ENCODE measurements at places on chromosomes 16 and 17. TPM values are rescaled to one million over a fixed set of nuclear protein-coding genes. Genes with fewer than 3 reads are reported as not detected.

DNA sequence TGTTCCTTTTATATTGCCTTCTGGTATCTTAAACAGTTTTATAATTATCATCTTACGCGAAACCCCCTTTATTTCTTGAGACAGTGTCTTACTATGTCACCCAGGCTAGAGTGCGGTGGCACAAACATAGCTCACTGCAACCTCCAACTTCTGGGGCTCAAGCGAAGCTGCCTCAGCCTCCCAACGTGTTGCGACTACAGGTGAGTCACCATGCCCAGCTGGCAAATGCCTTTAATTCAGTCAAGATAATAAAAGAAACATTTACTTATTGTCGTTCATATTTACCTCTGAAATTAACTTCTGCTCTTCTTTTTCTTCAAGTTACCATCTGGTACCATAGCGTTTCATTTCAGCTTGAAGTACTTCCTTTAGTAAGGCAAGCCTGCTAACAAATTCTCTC lies 43.9 kb downstream of the FBXL20 start:
- DNase-seq = no peak

- DNase-seq = peak; percentile 45
These were observed 118.1 kb downstream of the HIC1 start for GRCh38 chr17:2172999-2173398.

DNA sequence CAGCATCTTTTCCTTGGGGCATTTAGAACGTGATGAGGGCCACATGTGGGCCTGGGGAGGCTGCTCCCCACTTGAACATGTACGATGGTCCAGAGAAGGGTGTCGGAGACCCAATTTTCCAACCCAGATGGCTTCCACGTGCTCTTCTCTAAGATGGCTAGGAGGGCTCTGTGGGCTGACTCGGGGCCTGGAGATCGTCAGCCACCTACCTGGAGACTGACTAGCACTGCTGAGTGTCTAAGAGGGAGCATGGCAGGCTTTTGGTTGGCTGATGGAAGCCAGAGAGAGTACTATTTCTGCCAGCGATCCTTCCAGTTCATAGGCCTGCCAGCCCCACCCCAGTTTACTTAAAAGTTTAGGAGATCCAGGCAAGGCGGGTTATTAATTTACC lies 60.2 kb upstream of the CLEC18A start:
- no peak for DNase-seq

DNA sequence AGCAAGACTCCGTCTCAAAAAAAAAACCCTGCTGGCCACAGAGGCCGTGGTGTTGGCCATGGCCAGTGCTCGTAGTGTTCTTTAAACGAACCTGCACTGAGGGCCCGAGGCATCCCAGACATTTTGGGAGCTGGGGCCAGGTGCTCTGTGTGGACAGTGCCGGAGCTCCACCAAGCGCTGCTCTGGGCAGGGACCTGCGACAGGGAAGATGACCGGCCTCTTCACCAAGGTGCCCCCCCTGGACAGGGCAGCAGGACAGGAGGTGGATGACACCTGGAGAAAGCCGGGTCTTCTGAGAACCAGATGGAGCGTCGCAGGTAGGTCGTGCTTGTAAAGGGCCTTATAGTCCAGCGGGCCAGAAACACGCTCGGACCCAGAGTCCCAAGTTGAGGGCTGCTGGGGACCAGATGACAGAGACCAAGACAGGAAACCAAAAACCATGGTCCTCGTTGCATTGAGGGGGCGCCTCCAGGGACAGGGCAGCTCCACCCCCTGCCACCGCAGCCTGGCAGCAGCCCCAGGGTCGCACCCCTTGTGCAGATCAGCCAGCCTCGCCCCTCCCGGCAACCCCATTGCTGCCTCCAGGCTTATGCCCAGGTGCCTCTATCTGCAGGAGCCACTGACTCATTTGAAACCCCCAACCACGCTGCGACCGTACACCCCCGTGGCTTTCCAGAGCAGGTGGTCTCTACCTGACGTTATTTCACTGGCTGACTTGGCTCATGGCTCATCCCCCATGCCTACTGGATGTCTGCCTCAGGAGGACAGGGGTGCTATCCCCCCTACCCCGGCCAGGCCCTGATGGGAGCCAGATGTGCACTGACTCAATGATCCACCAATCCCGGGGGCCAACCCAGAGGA lies 4.2 kb upstream of the NTN3 start:
- no peak for DNase-seq

DNA sequence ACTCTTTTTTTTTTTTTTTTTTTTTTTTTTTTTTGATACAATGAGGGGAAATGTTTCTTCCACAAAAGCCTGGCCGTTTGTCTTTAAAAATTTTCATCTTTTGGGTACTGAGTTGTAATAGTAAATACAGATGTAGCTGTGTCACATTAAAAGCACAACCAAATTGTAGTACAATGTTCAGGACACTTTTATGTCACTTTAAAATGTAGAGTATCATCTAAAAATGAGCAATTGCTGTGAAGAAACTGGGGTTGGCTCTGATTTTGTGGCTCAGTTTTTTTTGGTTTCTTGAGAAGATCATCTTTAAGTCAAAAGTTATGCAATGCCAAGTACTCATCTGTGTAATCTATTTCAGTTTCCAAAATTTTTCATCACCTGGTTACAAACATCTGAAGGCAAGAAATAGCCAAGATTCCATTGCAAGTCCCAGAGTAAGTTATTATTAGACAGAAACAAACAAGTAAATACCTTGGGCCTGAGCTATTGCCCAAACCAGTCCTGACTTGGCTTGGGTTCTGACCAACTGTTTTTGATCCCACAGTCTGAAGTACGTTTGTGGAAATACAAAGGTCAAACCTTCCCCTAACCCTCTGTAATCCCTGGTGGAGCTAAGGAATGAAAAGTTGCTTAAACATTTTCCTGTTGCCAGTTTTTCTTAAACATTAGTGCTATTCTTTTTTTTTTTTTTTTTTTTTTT lies 717.2 kb downstream of the WWOX start:
- peak; percentile 96 for DNase-seq

DNA sequence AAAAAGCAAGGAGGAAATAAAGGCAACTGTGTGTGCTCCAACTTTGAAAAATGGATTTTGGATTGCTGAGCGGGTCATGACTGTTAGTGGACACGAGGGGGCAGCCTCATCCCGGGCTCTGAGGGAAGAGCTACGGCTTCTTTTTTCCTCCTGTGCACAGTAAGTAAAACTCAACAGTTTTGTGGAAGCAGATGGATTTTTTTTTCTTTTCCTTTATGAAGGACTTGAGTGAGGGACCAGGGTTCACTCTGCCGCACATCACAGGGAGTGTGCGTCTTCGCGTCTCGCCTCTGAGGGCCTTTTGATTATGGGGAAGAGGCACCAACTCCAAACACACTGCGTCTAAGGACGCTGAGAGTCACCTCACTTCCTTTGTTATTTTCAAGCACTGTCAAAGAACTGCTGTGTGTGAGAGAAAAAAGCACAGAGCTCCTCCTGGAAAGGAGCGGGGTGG lies 80.3 kb upstream of the GOT2 start:
- peak; percentile 72 for DNase-seq

The MPP2 gene
- total RNA-seq = 1.5 TPM

The IRX6 gene
- total RNA-seq = 0.09 TPM

The MMP2 gene
- 277 TPM for total RNA-seq

The OTOP3 gene
- total RNA-seq = not detected

The ATP2C2 gene
- total RNA-seq = 0.13 TPM

The ANKRD40CL gene
- total RNA-seq = not detected

The SLC16A6 gene
- 0.27 TPM for total RNA-seq

The CFAP97D1 gene
- under 0.01 TPM for total RNA-seq

Data from muscle of leg (tissue), 16 donors.